ENCODE measurements at places on chromosomes 16 and 17.

DNA sequence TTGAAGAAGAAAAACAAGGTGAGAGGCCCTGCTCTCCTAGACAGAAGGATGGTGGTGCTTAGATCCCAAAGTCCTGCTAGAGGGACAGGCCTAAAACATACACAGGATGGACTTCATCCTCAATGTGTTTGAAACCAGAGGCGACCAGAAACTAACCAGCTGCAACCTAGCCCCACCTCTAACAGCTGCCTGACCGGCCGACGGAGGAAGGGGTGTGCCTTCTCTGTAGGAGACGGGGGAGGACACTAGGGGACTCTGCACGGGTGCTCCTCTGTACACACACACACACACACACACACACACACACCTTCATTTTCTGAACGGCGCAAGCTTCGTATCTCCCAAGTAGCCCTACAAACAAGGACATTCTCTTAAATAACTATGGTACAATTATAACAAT lies 24.3 kb upstream of the PITPNM3 start:
- no peak for DNase-seq

DNA sequence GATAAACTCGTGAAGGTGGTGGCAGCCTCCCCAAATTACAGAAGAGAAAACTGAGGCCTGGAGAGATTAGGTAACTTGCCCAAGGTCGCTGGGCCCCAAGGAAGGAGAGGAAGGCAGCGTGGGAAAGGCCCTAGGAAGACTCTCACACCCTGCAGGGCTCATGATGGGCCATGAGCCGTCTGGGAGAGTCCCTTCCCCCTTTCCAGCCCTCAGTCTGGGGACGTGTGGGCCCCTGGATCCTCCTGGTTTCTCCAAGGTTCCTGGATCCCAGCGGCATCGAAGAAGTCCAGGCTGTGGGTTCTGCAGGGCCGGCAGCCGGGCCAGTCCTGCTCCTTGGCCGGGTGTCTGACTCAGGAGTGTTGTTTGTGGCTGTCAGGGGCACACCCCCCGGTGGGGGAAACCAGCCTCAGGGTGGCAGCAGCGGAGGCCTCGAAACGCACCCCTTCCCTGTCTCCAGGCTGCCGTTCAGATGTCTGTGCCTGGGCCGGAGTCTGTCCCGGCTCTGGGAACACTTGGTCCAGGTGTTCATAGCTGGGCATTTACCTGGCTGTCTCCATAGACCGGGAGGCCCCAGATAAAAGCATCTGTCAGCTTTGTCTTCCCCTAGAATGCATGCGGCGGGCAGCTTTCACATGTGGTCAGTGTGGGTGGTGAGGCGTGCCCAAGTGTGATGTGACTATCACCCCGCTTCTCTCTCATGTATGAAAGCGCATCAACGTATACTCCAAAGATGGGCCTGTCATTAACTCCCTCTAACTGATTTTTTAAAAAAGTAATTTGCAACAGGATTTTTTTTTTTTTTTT lies 3.7 kb upstream of the RAP1GAP2 start:
- no peak for DNase-seq

DNA sequence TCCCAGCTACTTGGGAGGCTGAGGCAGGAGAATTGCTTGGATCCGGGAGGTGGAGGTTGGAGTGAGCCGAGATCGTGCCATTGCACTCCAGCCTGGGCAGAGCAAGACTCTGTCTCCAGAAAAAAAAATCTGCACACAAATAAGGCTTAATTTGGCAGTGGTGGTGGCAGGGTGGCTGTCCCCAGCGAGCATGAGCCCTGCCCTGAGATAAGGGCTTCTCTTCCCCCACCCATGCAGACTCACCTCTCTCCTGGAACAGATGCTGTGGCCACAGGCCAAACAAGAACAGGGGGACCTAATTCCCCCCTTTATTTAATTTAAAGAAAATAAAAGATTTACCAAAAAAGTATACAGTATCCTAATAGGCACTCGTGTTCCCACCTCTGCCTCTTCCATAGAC lies 157.2 kb downstream of the RAB11FIP4 start:
- peak; percentile 38 for DNase-seq

DNA sequence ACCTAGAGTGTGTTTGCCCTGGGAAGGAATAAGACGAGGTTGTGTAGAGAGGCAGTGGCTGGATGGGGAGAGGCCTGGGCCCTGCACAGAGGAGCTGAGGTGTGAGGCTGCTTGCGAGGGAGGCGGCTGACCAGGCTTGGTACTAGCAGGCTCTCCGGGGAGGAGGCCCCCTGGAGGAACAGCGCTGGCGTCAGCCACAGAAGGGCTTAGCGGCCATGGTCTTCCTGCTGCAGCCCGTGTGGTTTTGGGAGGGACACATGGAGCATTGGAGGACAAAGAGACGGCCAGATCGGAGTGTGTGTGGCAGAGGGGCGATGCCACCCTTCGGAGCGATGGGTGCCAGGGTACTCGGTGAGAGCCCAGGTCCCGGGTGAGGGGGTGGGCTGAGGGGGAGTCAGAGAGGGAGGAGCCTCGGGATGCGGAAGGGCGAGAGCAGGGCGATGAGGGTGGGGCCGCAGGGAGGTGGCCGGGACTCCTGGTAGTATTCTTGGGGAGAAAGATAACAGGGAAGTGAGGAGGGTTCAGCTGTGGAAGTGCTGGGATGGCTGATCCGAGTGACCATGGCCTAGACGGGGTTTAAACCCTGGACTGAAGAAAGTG lies 8.3 kb downstream of the BANP start:
- peak; percentile 50 for DNase-seq

DNA sequence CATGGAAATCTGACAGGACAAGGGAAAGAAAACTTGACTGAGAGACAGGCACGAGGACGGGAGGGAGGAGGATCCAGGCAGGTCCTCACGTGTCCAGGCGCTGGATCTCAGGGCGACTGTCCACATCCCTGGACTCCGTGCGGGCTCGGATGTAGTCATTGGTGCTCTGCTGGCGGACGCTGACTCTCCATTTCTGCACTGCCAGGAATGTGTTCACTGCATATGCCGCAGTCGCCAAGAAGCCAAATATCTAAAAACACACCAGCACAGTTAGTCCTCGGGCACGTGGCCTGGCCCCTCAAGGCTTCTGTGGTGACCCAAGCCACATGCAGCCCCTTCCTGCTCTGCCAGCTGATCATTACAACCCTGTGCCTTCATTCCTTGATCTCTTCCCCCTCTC lies 17.5 kb downstream of the CMTM3 start:
- no peak for DNase-seq

- no peak for DNase-seq
Observed at GRCh38 chr17:30068465-30068864, 48.2 kb upstream of the NSRP1 start.

GRCh38 chr17:43855061-43855460 lies 8.1 kb downstream of the CD300LG start:
- no peak for DNase-seq

DNA sequence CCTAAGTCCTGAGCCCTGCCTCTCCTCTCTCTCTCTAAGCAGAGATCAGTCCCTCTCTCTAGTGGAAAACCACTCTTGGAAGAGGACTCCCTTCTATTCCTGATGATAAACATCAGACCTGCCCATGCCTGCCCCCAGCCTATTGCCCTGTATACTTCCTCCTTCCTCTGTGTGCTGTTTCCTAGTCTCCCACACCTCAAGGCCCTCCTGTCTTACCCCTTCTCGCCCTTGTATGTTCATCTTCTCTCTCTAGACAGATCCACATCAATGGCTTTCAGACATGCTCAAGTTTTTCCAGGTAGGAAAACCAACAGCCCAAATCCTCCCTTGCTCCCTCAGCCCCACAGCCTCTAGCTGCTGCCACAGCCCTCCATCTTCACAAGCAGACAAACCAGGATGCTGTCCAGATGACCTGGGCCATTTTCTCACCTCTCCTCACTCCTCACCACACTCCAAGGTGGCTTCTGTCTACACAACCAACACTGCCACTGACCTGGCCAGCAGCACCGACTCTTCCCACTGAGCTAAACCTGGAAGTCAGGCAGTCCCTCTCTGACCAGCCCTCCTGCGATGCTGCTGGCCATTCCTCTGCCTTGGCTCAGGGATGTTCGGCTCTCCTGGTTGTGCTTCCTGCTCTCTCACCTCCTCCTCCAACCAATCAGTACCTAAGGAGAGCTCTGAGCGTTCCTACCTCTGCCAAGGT lies 36.3 kb downstream of the MARF1 start:
- DNase-seq: no peak

- no peak for DNase-seq
Observed at GRCh38 chr16:590815-591200, 942 bp downstream of the RAB40C start.

- no peak for DNase-seq
Observed at GRCh38 chr16:57889522-57889921, 81.4 kb downstream of the CNGB1 start.

GRCh38 chr17:42598905-42599304 lies 10.3 kb downstream of the RETREG3 start:
- DNase-seq: no peak

DNA sequence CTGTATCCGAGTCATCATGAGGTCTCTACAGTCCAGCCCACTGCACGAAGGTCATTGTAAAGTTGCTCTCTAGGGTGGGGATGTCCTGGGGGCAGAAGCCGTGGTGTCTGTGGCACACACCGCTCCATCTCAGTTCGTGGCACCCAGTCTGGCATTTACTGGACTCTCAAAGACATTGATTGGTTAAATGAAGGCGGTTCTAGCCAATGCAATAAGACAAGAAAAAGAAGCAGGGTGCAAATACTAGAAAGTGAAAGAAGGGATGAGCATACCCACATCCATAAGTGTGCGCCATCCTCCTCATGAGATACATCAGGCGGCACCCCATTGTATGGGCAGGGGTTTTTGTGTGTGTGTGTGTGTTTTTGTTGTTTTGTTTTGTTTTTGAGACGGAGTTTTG lies 10.7 kb upstream of the ATP2A3 start:
- DNase-seq: no peak

GRCh38 chr16:83813823-83814658 lies 6.3 kb downstream of the HSBP1 start:
- DNase-seq: peak; percentile 78

GRCh38 chr17:76951375-76951905 lies 83.2 kb downstream of the MGAT5B start:
- no peak for DNase-seq

DNA sequence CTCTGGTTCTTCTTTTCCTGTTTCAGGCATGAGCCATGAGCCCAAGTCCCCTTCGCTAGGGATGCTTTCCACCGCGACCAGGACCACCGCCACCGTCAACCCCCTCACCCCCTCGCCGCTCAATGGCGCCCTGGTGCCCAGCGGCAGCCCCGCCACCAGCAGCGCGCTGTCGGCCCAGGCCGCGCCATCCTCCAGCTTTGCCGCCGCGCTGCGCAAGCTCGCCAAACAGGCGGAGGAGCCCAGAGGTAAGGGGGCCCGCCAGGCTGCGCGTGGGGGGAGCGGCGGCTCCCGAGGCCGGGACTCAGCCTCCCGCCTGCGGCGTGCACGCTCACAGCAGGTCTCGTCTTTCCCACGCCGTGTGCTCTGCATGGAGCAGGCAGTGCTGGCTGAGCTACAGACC lies 20.8 kb downstream of the GSE1 start:
- DNase-seq: no peak

GRCh38 chr17:35046740-35047283 lies 16.7 kb downstream of the RFFL start:
- DNase-seq: peak; percentile 45

- DNase-seq: no peak
Observed at GRCh38 chr16:69217433-69217832, 30.5 kb downstream of the SNTB2 start.

- peak; percentile 87 for DNase-seq
Observed at GRCh38 chr17:20010099-20010863, 1.1 kb downstream of the SPECC1 start.

DNA sequence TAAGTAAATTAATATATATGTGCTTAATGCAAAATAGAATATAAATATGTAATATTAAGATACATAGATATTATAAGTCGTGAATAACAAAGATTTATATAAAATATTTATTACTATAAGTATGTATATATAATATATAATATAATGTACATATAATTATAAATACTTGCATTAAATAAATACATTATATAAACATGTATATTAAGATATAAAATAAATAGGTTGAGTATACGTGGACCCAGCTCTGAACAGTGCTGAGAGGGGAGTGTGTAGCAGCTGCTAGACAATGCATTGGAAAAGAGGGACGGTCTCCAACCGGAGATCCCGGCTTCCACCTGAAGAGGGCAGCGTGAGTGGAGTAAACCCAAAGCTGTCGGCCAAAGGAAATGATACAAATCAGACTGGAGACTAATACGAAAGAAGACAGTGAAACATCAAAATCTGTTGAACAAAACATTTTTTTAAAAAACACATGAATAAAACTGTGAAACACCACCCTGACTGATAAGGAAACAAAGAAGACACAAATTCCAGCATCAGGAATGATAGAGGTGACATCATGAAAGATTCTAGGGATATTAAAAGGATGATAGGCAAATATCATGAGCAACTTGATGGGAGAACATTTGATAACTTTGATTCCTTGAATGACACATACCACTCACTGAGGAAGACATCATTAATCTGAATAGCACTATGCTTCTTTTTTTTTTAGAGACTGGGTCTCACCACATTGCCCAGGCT lies 125.4 kb upstream of the CHMP6 start:
- peak; percentile 53 for DNase-seq

GRCh38 chr17:55249861-55250260 lies 14.9 kb upstream of the HLF start:
- no peak for DNase-seq

DNA sequence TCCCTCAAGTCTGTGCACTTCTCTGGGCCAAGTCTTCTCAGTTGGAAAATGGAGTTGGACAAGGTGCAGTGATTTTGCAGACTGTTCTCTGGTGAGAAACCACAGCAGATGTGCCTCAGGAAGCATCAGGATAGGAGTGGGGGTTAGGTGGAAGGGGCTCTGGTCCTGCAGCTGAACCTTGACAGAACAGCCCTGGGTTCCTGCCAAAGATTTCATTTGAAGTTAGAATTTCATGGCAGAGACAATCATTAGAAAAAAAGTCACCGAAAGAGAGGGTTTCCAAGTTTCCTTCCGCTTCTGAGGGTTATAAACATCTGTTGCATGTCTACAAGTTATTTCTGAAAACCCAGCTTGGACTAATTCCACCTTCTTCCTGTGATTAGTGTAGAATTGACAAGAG lies 80.4 kb upstream of the IRX3 start:
- no peak for DNase-seq

GRCh38 chr16:8469102-8469778 lies 121.1 kb downstream of the TMEM114 start:
- no peak for DNase-seq

GRCh38 chr16:2143878-2144485 lies 4.4 kb upstream of the RAB26 start:
- DNase-seq: no peak

- DNase-seq: no peak
Observed at GRCh38 chr16:24118126-24118821, 137.9 kb upstream of the CACNG3 start.

Data from common myeloid progenitor, CD34-positive (primary cell).